ENCODE measurements at places on chromosomes 2 and 18. TPM values are rescaled to one million over a fixed set of nuclear protein-coding genes. Genes with fewer than 3 reads are reported as not detected.

DNA sequence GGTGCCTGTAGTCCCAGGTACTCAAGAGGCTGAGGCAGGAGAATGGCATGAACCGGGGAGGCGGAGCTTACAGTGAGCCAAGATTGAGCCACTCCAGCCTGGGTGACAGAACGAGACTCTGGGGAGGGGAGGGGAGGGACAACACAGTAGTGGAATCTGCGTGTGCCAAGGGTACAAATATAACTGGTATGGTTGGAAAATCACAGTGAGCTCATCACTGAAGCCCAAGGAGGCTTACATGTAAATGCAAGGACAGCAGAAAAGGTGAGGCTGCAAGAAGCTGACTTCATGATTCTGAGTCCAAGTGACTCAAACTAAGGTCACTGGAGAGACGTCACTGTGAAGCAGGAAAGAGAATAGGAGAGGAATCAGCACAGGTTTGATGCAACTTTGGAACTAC lies 9.2 kb downstream of the SEPTIN10 start:
- no peak for DNase-seq

DNA sequence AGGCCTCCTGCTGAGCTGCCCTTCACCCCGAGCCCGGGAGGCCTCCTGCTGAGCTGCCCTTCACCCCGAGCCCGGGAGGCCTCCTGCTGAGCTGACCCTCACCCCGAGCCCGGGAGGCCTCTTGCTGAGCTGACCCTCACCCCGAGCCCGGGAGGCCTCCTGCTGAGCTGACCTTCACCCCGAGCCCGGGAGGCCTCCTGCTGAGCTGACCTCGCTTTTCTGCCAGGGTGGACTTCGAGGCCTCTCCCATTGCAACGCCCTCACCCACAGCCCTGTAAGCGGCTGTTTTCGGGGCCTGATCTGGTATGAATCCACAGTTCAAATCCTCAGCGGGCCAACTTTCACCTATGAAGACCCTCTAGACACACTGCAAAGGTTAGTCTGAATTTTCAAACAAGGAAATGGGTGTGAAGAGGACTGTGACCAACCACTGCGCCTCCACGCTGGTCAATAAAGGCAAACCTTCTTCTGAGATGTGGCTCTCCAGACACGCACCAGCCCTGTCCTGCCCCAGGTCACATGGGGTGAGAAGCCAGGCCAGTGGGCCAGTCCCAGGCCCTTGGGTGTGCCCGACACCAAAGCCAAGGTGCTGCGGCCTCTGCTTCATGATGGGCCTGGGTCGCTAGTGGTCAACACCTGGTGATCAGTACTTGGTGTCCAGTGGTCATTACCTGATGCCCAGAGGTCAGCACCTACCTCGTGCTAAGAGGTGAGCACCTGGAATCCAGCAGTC lies 225.1 kb upstream of the SALL3 start:
- DNase-seq, result no peak

DNA sequence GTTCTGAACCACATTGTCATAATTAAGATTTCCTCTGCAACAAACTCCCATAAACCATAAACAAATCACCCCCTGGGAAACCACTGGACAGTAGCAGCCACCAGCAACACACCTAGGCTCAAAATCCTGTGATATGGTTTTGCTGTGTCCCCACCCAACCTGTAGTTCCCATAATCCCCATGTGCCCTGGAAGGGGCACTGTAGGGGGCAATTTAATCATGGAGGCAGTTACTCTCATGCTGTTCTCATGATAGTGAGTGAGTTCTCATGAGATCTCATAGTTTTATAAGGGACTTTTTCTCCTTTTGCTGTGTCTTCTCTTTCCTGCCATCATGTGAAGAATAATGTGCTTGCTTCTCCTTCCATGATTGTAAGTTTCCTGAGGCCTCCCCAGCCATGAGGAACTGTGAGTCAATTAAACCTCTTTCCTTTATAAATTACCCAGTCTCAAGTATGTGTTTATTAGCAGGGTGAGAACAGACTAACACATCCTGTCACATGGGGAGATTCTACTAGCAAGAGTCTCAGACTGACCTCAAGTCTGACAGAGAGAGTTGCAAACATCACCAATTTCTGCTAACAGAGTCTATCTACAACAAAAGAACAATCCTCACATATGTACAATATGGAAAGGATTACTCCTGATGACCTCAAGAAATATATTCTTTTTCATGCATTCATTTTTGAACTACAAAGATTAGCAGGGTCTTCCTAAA lies 182.6 kb downstream of the GRB14 start:
- no peak for DNase-seq

GRCh38 chr18:57915865-57916582 lies 112.9 kb upstream of the ATP8B1 start:
- DNase-seq, result peak; percentile 13

GRCh38 chr2:177396703-177397460 lies 4.3 kb downstream of the AGPS start:
- no peak for DNase-seq

DNA sequence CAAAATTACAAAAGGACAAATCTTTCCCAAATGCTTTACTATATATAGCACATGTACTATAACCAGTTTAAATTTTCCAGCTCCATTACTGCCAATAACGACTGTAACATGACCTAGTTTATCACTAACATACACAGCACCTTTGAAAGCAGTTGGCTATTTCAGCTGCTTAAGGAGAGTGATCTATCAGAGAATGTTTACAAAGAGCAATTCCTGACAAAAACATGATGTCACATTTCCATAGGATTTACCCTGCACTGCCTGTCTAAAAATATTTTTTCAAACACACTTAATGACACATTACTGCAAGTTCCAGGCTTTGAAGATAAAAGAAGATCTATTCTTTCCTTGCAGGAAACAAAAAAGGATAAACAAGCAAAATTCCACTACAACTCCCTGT lies 40.6 kb downstream of the ZNF516 start:
- DNase-seq, result no peak

Gene TMEM182
- 4.4 TPM for total RNA-seq

Gene ANO7
- total RNA-seq, result 3.4 TPM

Gene CPS1
- total RNA-seq, result 2.8 TPM

DNA sequence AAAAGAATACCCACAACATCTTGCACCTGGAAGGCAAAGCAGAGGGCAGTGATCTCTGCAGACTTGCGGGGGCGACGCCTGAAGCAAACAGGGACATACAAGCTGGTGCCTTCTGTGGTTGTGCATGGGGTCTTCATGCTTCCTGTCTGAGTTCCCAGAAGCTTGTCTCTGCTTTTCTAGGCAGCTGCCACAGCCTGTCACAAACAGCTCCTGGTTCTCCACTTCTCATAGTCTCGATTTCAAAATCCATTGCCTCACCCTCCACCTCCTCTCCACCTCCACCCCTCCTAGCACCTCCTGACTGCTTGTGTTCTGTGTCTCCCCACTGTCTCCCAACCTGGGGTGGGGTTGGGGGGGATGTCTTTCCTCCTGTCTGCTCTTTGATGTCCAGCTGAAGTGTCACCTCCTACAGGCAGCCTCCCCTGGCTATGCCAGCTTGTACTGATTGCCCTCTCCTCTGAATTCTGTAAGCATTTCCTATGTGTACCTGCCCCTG lies 1.7 kb upstream of the PROC start:
- DNase-seq, result peak; percentile 15

GRCh38 chr18:71287268-71287667 lies 998.4 kb downstream of the SOCS6 start:
- DNase-seq, result no peak

Gene CEP192
- 27.5 TPM for total RNA-seq

Gene TMEM247
- total RNA-seq, result not detected
